ENCODE measurements at places on chromosomes 3 and 15. TPM values are rescaled to one million over a fixed set of nuclear protein-coding genes. Genes with fewer than 3 reads are reported as not detected.

NR2F2 gene
- polyA plus RNA-seq: 154 TPM

COL8A1 gene
- polyA plus RNA-seq: 1.5 TPM

FOXB1 gene
- not detected for polyA plus RNA-seq

SEMA7A gene
- polyA plus RNA-seq: 4.2 TPM

FGD5 gene
- 30.3 TPM for polyA plus RNA-seq

ABI3BP gene
- 117 TPM for polyA plus RNA-seq
